ENCODE measurements at places on chromosomes 5 and 9. TPM values are rescaled to one million over a fixed set of nuclear protein-coding genes. Genes with fewer than 3 reads are reported as not detected.
A peak's percentile ranks its signal among the peaks of the same experiment; 100 is the strongest.

POLK gene
- 81.6 TPM for total RNA-seq

- DNase-seq = no peak
- H3K4me1 ChIP-seq = no peaks in the 10 kb centered on the region
- H3K4me3 ChIP-seq = no peak overlapping the region
- H3K36me3 ChIP-seq = no peaks in the 10 kb centered on the region
Measured at GRCh38 chr5:172133359-172134029, 54.5 kb downstream of the STK10 start.

GMCL2 gene
- not detected for total RNA-seq

DNA sequence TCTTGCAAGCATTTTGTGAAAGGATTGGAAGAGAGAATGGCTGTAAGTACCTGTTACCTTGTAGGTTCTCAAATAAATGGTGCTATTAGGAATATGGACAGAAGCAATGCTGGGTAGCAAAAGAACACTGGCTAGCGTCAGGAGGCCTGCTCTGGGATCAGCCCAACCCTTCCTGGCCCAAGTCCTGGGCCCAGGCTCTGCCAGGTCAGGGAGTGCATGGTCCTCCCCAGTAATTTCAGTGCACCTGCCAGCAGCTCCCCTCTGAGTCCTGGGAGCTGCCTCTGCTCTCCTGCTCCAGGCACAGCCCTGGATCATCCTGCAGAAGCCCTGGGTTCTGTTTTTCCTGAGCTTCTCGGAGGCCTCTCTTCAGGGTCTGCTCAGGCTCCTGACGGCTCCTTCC is 89.5 kb upstream of the ARAP3 start:
- no peaks in the 10 kb centered on the region for H3K4me1 ChIP-seq
- no peak overlapping the region for H3K27ac ChIP-seq
- H3K4me3 ChIP-seq = no peak overlapping the region
- DNase-seq = peak; percentile 72
- no peaks in the 10 kb centered on the region for H3K36me3 ChIP-seq
- H3K27me3 ChIP-seq = no peaks in the 10 kb centered on the region

GRCh38 chr5:16489322-16489791 is 23.8 kb upstream of the ZNF622 start:
- no peaks in the 10 kb centered on the region for H3K27me3 ChIP-seq
- H3K4me1 ChIP-seq = no peaks in the 10 kb centered on the region
- no peak for DNase-seq
- H3K27ac ChIP-seq = no peak overlapping the region
- no peak overlapping the region for H3K4me3 ChIP-seq

SHOC1 gene
- not detected for total RNA-seq

DNA sequence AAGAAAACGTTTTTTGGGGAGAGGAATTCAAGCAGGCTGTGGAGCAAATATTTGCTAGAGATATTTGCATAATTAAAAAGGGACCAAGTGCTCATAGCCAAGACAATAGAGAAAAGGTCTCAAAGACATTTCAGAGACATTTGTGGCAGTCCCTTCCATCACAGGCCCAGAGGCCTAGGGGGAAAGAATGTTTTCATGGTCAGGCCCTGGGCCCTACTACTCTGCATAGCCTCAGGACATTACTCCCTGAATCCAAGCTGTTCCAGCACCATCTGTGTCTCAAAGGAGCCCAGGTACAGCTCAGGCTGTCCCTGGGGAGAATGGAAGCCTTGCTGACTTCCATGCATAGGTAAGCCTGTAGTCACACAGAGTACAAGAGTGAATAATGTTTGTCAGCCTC is 113.0 kb upstream of the KIF2A start:
- no peaks in the 10 kb centered on the region for H3K4me1 ChIP-seq
- H3K36me3 ChIP-seq = no peaks in the 10 kb centered on the region
- H3K4me3 ChIP-seq = no peak overlapping the region
- no peak overlapping the region for H3K27ac ChIP-seq

DNA sequence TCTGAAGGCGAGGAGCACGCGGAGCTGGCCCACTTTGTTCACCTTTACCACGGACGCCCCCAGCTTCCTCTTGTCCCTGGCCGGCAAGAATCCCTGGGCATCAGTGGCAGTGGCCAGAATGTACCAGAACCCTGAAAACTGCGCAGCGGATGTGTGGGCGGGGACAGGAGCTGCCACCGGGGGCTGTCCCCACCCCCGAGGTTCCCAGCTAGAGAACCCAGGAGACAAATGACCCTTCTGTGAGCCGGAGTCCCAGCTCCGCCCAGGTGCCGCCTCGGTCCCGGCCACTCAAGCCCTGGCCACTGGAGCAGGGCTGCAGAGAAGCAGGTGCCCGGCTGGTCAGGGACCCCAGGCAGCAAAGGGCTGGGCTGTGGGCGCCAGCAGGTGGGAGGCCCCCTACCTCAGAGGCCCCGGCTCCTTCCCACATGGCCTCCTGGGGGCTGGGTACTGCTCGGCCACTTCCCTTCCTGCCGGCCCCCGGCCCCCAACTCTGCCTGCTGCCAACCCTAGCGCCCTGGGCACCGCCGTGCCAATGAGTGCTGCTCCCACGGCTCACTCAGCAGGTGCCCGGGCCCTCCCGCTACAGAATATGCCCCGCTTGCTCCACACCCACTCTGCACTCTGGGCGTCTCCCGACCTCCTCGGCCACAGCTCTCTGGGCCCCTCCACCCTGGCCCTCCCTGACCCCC is 713 bp downstream of the LCN10 start:
- no peaks in the 10 kb centered on the region for H3K36me3 ChIP-seq
- peak overlapping the region; percentile 63 for H3K27ac ChIP-seq
- H3K27me3 ChIP-seq = peaks cover 18% of the 10 kb centered on the region
- H3K4me3 ChIP-seq = no peak overlapping the region
- peak; percentile 46 for DNase-seq

GRCh38 chr9:98024702-98025101 is 31.8 kb upstream of the NANS start:
- no peak for DNase-seq
- H3K4me3 ChIP-seq = no peak overlapping the region
- H3K36me3 ChIP-seq = no peaks in the 10 kb centered on the region
- no peaks in the 10 kb centered on the region for H3K27me3 ChIP-seq
- no peaks in the 10 kb centered on the region for H3K4me1 ChIP-seq
- no peak overlapping the region for H3K27ac ChIP-seq
